Activated B cell treated with CpG ODN at 0.5 μM for 24 hours (primary cell): ENCODE measurements at places on chromosomes 11 and 22. TPM values are rescaled to one million over a fixed set of nuclear protein-coding genes. Genes with fewer than 3 reads are reported as not detected.

DNA sequence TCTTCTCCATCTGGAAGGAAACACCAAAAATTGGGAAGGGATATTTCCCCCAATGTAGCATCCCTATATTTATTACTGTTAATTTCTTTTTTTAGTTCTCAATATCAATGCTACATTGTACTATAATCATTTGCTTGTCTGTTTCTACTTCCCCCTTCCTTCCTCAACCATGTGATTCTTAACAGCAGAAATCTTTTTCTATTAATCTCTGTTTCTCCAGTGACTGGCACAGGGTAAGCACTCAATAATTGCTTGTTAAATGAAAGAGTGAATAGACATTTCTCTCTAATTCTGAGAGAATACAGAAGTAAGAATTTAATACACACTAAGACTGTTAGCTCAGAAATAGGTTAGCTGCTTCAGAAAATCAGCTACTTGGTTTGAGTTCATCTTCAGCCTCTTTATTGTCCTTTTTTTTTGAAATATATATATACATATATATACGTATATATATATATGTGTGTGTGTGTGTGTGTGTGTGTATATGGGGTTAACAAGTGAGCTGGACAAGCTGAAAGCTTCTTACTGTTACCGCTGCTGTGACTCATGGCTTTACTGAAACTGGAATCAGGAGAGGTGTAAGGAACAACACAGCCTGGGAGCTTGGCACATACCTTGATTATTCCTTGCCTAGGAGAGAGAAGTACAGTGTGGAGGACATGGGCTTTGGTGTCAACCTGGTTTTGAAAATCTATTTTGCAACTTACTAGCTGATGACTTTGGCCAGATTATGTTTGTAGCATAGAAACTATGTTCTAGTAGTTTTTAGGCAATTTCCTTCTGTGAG, 26.2 kb upstream of the PDE3B start:
- DNase-seq, result no peak

GRCh38 chr22:45852826-45853225, 124.1 kb downstream of the WNT7B start:
- DNase-seq, result no peak

DNA sequence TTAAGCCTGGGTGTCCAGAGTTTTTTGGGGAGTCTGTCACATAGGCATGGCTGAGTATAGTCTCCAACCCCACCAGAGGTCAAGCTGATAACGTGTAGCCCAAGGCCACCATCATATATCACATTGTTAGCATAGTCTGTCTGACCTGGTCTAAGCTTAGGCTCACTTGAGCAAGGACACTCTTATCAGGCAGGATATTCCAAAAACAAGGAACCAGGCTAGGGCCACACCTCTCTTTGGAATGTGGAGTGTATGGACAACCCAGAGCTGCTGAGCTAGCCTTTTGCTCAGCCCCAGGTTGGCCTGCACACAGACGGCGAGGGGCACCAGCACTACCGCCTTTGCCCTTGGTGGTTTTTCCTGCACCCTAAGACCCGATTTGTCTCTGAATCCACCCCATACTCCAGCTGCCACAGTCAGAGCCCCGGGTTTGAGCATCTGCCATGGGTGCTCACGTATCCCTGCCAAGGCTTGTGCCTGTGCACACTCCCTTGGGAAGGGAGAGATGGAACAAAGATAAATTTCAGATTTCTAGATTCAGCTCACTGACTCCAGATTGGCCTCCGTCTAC, 7.2 kb downstream of the SNAP29 start:
- DNase-seq, result no peak

Gene VSIG2
- total RNA-seq, result 0.20 TPM in 2 replicates
